ENCODE measurements at places on chromosomes 5 and 9.

- peak; percentile 45 for DNase-seq
Observed at GRCh38 chr9:130433168-130433946, 11.4 kb upstream of the ASS1 start.

GRCh38 chr5:16603295-16603694, 13.5 kb downstream of the RETREG1 start:
- DNase-seq: no peak

- DNase-seq: no peak
Observed at GRCh38 chr9:114124666-114125475, 25.8 kb upstream of the KIF12 start.

- DNase-seq: no peak
Observed at GRCh38 chr9:96109680-96110351, 192.2 kb downstream of the HSD17B3 start.

DNA sequence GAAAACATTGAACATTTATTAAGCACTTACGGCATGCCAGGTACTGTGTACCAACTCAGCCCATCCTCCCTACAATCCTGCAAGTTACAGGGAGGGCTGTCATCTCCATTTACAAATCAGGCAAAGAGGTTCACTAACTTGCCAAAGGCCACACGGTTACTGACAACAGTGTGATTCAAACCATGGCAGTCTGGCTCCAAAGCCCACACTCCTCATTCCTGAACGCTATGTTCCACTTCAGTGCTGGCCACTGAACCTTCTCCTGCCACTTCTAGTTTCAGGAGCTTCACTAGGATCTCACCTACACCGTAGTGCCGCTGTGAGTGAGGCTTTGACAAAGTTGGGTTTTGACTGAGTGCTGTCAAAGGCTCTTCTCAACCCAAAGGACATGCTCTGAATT, 7.2 kb upstream of the LIFR start:
- no peak for DNase-seq

GRCh38 chr5:113218200-113218599, 216.6 kb downstream of the TSSK1B start:
- DNase-seq: no peak

DNA sequence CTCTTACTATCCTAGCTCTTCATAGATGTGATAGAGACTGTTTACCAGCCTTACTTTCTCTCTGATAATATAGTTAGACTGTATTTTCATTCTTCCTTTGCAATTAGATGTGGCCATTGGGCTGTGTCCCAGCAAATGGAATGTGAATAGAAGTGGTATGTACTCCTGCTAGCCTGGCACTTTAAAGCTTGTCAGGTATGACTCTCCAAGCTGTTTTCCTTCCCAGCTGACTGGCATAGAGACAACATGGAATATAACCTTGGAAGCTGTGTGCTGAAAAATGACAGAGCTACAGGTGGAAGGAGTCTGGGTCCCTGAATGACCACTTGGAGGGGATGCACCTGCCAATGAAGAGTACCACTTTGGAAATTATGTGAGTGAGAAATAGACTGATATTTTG, 116.2 kb downstream of the DIRAS2 start:
- no peak for DNase-seq

GRCh38 chr5:173089581-173089980, 33.4 kb downstream of the CREBRF start:
- no peak for DNase-seq

DNA sequence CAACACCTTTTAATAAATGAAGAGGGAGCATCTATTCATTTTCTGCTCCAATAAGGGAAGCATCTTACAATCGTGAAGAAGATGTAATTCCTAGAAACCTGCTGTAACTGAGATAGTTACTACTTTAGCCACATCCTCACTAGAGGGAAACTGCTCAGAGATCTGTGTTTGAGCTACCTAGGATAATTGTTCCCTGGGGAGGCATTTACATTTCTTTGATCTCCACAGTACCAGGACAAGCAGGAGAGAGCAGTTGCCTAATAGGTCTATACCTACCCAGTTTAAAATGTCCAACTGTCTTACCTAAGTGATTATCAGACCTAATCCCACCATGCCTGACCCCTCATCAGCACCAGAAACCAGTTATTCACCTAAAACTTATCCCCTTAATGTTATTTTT, 196.9 kb downstream of the TUSC1 start:
- DNase-seq: no peak

- no peak for DNase-seq
Observed at GRCh38 chr5:57727591-57727990, 245.0 kb upstream of the ACTBL2 start.

DNA sequence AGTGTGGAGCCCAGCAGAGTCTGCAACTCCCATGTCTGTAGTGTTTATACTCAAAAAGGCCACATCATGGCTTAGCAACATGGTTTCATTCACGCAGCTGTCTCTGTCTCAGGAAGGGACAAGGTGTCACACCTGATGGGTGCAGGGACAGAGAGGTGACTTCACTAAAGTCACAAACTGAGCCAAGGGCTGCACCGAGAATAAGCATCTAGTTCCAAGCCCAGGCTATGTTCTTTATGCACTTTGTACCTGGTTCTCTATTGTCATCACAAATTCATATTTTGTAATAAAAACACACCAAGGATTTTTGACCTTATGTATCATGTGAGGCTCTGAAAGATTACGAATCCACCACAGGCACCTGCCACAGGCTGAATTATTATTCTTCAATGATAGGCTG, 64.9 kb upstream of the STK32A start:
- no peak for DNase-seq

DNA sequence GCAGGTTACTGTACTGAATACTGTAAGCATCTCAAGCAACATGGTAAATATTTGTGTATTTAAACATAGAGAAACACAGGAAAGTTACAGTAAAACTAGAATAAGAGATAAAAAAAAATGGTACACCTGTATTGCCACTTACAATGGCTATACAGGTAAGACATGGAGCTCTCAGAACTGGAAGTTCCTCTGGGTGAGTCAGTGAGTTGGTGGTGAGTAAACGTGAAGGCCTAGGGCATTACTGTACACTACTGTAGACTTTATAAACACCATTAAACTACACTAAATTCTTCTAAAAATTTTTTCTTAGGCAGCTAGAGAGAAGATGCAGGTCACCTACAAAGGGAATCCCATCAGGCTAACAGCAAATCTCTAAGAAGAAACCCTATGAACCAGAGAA, 872.9 kb downstream of the TAF11L14 start:
- DNase-seq: no peak

DNA sequence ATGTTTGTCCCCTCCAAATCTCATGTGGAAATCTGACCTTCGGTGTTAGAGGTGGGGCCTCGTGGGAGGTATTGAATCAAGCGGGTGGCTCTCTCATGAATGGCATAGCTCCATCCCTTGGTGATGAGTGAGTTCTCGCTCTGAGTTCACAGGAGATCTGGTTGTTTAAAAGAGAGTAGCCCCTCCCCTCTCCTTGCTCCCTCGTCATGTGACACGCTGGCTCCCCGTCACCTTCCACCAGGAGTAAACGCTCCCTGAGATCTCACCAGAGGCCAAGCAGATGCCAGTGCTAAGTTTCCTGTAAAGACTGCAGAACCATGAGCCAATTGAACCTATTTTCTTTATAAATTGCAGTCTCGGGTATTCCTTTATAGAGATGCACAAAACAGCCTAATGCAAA, 74.5 kb downstream of the RASEF start:
- no peak for DNase-seq

- DNase-seq: no peak
Observed at GRCh38 chr5:9954869-9955268, 294.8 kb downstream of the ATPSCKMT start.

GRCh38 chr5:133884569-133885311, 83.7 kb downstream of the C5orf15 start:
- no peak for DNase-seq

- peak; percentile 51 for DNase-seq
Observed at GRCh38 chr9:15509931-15510788, 610 bp downstream of the PSIP1 start.

- DNase-seq: no peak
Observed at GRCh38 chr5:30607301-30607894, 586.1 kb upstream of the CDH6 start.

GRCh38 chr9:109894921-109895758, 115.1 kb downstream of the PALM2AKAP2 start:
- DNase-seq: no peak

DNA sequence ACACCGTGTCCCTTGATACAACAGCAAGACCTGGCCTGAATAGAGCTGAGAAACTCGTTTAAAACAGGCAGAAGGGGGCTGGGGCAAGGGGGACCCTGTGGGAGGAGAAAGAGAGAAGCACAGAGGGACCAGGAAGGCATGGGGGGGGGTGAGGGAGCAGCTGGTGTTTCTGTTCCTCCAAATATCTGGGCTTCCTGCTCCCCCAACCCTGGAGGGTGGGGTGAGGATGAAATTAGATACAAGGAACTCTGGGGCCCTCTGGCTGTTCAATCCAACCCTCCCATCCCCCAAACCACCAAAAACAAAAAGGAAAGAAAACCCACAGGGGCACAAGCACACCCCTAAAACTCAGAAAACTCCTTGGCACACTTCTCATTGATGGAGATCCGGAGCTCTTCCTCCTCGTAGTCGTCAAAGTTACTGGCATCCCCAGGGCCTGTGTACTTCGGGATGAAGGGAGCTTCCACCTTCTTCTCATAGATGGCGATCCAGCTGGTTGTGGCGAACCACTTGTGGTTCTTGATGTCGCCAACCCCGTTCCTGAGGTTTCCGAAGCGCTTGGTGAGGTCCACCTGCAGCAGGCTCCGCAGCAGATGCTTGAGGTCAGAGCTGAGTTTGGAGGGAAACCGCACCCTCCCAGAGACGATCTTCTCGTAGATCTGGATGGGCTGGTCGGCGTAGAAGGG, 1.1 kb downstream of the PRKACG start:
- DNase-seq: no peak

- no peak for DNase-seq
Observed at GRCh38 chr5:43268188-43268820, 44.9 kb downstream of the HMGCS1 start.

- DNase-seq: no peak
Observed at GRCh38 chr5:77633709-77634108, 4.8 kb downstream of the OTP start.

- no peak for DNase-seq
Observed at GRCh38 chr9:22343218-22343611, 103.4 kb upstream of the DMRTA1 start.

DNA sequence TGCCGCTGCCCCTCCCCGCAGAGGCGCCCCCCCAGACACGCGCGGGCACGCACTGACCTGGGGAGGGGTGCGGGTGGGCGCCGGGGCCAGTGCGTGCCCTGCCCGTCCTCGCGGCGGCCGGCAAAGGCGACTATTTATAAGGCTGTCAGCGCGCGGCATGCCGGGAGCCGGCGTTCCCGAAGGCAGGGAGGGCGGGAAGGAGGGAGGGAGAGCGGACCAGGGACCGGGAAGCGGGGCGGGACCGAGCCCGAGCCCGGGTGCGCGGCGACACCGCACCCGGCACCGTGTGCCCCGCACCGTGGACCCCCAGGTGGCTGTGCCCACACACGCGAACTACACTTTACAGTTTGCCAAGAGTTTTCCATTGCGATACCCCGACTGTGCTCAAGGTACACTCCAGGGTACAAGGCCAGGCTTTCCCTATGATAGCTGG, at the start of gene AK1:
Gene AK1, minus strand, starts transcription at position 110 of the 433 bp plus-strand sequence. CDS start 3,058 bp downstream, outside the sequence.
- DNase-seq: no peak

DNA sequence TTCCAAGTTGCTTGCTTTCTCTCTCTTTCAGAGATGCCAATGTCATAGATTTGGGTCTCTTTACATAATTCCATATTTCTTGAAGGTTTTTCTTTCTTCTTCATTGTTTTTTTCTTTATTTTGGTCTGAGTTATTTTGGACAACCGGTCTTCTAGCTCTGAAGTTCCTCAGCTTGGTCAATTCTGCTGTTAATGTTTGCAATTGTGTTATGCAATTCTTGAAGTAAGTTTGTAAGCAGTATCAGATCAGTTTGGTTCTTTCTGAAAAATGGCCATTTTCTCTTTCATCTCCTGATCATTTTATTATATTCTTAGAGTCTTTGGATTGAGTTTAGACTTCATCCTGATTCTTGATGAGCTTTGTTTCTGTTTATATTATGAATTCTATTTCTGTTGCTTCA, 16.4 kb upstream of the PRDM9 start:
- no peak for DNase-seq

- DNase-seq: no peak
Observed at GRCh38 chr5:178547052-178547666, 43.0 kb downstream of the COL23A1 start.

DNA sequence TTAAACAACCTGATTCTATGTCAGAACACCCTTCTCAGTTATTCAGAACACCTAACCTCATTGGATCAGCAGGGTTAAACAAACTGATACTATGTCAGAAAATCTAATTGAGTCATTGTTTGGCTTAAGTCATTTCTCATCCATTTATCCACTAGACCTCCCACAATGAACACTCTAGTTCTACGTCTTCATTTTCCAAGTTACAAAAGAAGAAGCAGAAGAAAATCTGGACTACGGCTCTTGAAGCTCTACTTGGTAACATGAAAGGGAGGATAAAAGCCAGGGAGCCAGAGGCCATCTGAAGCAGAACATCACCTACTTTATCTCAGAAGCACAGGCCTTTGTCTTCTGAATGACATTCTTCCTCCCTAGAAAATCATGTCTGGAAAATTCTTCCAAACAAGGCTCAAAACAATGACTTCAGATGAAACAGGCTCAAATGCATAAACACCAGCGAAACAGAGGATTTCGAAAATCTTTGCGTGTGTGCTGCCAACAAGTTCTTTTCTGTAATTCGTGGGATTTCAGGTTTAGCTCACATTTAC, 35.4 kb upstream of the TGFBI start:
- DNase-seq: no peak

DNA sequence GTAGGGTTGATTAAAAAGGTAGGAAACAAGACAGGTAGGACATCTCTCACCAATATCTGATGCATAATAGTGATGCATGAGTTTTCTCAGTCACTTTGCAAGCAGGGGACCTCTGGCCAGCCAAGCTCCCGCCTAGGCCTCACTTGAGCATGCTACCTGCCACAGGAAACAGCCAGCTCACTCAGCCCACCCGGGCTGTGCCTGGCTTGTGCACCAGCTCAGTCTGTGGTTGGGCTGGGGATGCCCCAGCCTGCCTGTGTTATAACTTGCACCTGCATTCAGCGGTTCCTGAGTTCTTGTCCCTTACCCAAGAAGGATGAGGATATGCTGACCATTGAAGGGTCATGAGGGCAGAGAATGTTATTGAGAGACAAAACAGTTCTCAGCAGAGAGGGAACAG, 172.8 kb upstream of the PLCXD3 start:
- no peak for DNase-seq

GRCh38 chr9:89154218-89154617, 24.4 kb downstream of the SHC3 start:
- DNase-seq: no peak
